IPS DF 6.9 (cell line): ENCODE measurements at places on chromosomes 6 and 20.

DNA sequence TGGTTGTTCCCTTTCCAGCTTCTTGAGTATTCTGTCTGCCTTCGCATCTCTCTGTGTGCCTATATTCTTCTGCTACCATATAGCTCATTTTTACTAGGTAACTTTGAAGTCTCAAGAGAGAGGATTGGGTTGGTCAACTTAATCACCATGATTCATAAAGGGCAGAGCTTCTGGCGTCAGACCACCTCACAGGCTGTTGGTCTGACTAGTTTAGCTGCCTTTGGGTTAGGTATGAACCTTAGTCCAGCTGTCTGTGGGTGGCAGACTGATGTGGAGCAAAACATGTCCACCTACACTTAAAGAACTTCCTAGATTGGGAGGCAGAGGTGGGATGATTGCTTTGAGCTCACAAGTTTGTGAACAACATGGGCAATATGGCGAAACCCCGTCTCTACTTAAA is 192.2 kb upstream of the SGK1 start:
- H3K4me3 ChIP-seq = no peak overlapping the region
- no peak overlapping the region for H3K27ac ChIP-seq
- H3K36me3 ChIP-seq = no peaks in the 10 kb centered on the region
- no peak for DNase-seq
- H3K4me1 ChIP-seq = 0 out of 2 replicates have a peak, but pooled peaks cover 2% of the 10 kb centered on the region

DNA sequence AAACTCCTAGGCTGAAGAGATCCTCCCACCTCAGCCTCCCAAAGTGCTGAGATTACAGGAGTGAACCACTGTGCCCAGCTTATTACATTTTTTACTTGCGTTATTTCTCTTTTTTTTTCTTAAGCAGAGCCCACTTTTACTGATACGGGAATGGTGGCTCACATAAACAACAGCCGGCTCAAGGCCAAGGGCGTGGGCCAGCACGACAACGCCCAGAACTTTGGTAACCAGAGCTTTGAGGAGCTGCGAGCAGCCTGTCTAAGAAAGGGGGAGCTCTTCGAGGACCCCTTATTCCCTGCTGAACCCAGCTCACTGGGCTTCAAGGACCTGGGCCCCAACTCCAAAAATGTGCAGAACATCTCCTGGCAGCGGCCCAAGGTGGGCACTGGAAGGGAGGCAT is 10.5 kb downstream of the CAPN11 start:
- peaks cover 13% of the 10 kb centered on the region for H3K4me1 ChIP-seq
- no peaks in the 10 kb centered on the region for H3K27me3 ChIP-seq
- no peak for DNase-seq
- no peak overlapping the region for H3K4me3 ChIP-seq
- H3K36me3 ChIP-seq = no peaks in the 10 kb centered on the region

DNA sequence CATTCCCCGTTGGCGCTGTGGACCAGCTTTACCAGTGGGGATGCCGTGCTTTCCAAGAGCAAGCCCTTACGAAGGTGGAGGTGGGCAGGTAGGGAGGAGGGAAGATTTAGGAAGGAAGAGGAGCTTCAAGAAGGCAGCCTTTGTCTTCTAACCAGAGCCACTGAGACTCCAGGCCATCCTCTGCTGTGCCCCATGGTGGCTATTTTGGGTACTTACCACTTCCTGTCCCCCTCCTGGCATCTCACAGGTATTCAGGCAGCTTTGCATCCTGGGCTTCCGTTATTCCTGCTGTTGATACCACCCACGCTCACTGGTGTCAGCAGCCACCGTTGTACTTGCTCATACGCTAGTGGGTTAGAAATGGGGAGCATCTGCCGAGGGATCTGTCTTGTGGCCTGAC is 22.9 kb downstream of the ERMARD start:
- no peak overlapping the region for H3K27ac ChIP-seq
- no peaks in the 10 kb centered on the region for H3K36me3 ChIP-seq
- H3K4me3 ChIP-seq = no peak overlapping the region
- no peaks in the 10 kb centered on the region for H3K4me1 ChIP-seq

- DNase-seq = no peak
- no peak overlapping the region for H3K4me3 ChIP-seq
- no peaks in the 10 kb centered on the region for H3K27me3 ChIP-seq
- no peak overlapping the region for H3K27ac ChIP-seq
- H3K36me3 ChIP-seq = no peaks in the 10 kb centered on the region
- H3K4me1 ChIP-seq = no peaks in the 10 kb centered on the region
Measured at GRCh38 chr20:13554706-13555105, 84.0 kb downstream of the TASP1 start.

DNA sequence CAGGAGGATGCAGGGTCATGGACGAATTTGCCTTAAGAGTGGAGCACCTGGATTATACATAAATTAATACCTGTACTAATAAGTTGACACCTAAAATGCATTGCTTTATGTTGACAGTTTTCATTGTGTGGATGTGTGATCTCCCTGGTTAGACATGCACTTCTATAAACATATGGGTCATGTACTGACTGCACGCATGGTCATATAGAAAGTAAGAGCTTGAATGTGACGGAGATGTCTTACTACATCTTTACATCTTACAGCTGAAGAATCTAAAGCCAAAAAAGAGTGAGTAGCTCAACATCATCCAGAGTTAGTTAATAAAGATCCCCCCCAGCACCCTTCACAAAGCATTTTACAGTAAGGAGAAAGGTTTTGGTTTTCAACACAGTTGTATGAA is 408.4 kb upstream of the JARID2 start:
- no peaks in the 10 kb centered on the region for H3K27me3 ChIP-seq
- H3K4me1 ChIP-seq = no peaks in the 10 kb centered on the region
- DNase-seq = no peak
- no peaks in the 10 kb centered on the region for H3K36me3 ChIP-seq

GRCh38 chr20:62924442-62925075 is 1.7 kb downstream of the DIDO1 start:
- peaks cover 8% of the 10 kb centered on the region for H3K4me1 ChIP-seq
- no peak for DNase-seq
- no peak overlapping the region; the same call in 1 of the 2 replicates for H3K4me3 ChIP-seq
- no peaks in the 10 kb centered on the region for H3K36me3 ChIP-seq
- H3K27ac ChIP-seq = no peak overlapping the region

DNA sequence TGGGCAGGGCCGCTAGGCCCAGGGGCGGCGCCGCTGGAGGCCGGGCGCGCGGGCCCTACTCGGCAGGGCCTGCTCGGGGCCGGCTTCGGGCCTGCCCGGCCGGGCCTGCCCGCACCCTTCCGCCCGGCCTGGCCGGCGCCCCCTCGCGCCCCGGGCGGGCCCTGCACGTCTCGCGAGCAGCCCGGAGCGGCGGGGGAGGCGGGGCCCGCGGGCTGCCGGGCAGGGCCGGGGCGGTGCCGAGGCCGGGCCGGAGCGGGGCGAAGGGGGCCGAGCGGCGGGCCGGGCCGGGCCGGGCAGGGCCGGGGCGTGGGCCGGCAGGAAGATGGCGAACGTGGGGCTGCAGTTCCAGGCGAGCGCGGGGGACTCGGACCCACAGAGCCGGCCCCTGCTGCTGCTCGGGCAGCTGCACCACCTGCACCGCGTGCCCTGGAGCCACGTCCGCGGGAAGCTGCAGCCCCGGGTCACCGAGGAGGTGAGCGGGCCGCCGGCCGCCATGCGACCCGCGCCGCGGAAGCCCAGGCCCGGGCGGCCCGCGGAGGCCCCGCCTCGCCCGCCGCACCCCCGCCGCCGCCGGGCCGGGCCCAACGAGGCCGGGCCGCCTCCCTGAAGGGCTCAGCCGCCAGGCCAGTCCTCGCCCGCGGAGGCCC is at the start of gene NPEPL1:
Gene NPEPL1 (plus strand): TSS at position 222 of the 647 bp plus-strand sequence. CDS start 101 bp downstream, at position 323.
- no peak within 1 kb of the TSS for H3K27ac ChIP-seq
- H3K36me3 ChIP-seq = peaks cover 14% of the 10 kb centered on the region
- peak within 1 kb of the TSS; percentile 34; the same call in 1 of the 2 replicates for H3K4me3 ChIP-seq
- H3K27me3 ChIP-seq = no peaks in the 10 kb centered on the region

- no peak for DNase-seq
- H3K27me3 ChIP-seq = no peaks in the 10 kb centered on the region
- peaks cover 39% of the 10 kb centered on the region for H3K36me3 ChIP-seq
- no peaks in the 10 kb centered on the region for H3K4me1 ChIP-seq
- no peak overlapping the region for H3K27ac ChIP-seq
Measured at GRCh38 chr6:160088069-160088783, 33.4 kb upstream of the SLC22A1 start.

DNA sequence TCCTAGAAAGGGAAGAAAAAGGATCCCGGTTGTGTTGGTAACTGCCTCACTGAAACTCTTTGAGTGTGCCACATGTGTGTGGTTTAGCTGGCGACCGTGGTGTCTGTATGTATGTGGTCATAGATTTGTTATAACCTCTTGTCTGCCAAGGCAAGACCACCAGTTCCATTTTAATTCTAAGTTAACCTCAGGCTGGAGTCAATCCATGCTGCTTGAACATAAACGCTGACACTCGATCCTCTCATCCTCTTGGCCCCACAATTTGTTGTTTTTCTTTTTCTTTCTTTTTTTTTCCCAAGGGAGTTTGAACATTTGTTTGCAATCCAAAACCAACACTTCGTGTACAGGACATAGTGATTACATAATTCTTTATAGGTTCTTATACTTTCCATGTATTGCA is 318.9 kb upstream of the JAG1 start:
- no peaks in the 10 kb centered on the region for H3K36me3 ChIP-seq
- DNase-seq = no peak
- no peak overlapping the region for H3K27ac ChIP-seq

GRCh38 chr6:87784690-87785089 is 82.7 kb upstream of the AKIRIN2 start:
- no peaks in the 10 kb centered on the region for H3K36me3 ChIP-seq
- no peak overlapping the region for H3K27ac ChIP-seq
- DNase-seq = no peak
- no peak overlapping the region for H3K4me3 ChIP-seq
- no peaks in the 10 kb centered on the region for H3K27me3 ChIP-seq
